RWPE1 (cell line): ENCODE measurements at places on chromosomes 4 and X.

GRCh38 chr4:13938299-13938698 lies 310.8 kb upstream of the BOD1L1 start:
- DNase-seq: no peak

GRCh38 chr4:111323916-111324315 lies 701.0 kb upstream of the PITX2 start:
- DNase-seq: no peak

- peak; percentile 44 for DNase-seq
These were observed 119.0 kb downstream of the NKX6-1 start for GRCh38 chr4:84379917-84380641.

- DNase-seq: no peak
These were observed 1.4 kb downstream of the DDX3X start for GRCh38 chrX:41335198-41335957.

DNA sequence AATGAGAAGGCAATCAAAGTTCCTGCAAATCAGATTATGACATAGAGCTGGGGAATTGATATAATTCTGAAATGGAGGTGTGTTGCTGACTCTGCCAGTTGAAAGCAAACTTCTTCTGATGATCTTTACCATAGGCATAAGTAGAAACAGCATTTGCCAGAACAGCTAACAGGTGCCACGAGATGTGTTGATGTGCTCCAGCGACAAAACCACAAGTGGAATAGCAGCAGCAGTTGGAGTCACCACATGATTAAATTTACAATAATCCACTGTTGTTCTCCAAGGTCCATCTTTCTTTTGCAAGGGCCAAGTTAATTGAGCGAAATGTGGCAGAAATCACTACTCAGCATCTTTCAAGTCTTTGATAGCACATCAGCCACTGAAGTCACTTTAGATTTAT lies 3.7 kb upstream of the OSTC start:
- no peak for DNase-seq

DNA sequence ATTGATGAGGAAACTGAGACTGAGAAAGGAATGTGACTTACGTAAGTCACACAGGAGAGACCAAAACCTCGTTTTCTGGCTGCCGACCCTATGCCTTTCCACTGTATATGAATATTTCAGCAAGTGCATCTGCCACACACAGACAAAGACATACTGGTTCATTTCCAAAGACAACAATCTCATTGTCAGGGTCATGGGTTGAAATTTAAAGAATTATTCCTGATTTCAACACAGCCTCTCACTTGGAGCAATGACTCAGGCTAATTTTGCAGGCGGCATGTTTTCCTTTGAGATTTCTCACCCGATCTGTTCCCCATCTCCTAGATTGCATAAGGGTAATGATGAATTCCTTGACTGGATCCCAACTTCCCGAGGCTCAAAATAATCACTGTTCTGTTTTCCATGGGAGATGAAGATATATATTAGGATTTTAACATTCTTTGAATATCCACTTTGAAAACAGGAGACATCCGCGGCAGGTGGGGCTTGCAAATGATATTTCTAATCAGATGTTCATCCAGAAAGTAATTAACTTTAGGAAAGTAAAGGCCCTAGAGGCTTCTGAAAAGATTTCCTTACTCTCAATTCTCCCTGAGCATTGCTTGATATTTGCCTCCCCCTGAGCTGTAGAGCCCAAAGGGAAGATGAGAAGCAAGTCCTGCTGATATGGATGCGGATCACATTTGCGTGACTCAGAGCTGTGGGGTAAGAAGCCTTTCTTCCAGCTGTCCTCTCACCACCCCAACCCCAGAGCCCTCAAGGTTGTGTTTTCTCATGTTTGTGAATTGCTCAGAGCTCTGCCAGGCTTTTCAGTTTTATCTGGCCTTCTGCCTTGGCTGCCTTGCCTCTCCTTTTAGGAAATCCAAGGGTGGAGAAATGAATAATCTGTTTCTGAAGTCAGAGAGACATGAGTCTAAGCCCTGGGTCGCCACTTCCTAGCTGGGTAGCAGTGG lies 361.1 kb upstream of the BOD1L1 start:
- DNase-seq: peak; percentile 43

GRCh38 chr4:162865102-162865501 lies 301.6 kb downstream of the NAF1 start:
- DNase-seq: no peak

DNA sequence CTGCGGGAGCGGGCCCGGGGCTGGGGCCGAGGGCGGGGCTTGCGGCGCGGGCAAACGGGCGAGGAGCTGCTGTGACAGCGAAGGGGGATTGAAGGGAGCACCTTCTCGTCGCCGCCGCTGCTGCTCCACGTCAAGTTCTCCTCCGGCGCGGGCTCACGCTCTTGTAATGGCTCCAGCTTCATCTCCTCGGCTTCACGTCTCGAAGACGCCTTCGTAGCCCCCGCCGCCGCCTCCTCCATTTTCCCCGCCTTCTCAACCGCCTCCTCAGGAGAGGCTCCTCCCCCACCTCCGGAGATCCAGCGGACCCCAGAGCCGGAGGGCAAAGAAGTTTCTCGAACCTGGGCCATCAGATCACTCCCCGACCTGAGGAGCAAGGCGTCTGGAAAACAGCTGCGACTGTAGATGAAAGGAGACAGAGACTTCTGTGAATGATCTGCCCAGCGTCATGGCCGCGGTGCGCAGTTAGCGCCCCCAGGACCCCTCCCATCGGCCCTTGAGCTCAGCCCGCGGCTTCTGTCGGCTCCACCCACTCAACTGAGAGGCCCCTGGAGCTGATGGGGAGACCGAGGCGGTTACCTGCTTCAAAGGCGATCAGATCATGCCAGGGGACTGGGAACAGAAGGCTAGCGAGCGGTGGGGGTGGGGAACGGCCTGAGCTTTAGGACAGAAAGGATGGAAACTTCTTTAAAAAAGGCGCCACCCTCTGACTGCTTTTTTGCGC lies 895 bp downstream of the USP51 start:
- peak; percentile 5 for DNase-seq

DNA sequence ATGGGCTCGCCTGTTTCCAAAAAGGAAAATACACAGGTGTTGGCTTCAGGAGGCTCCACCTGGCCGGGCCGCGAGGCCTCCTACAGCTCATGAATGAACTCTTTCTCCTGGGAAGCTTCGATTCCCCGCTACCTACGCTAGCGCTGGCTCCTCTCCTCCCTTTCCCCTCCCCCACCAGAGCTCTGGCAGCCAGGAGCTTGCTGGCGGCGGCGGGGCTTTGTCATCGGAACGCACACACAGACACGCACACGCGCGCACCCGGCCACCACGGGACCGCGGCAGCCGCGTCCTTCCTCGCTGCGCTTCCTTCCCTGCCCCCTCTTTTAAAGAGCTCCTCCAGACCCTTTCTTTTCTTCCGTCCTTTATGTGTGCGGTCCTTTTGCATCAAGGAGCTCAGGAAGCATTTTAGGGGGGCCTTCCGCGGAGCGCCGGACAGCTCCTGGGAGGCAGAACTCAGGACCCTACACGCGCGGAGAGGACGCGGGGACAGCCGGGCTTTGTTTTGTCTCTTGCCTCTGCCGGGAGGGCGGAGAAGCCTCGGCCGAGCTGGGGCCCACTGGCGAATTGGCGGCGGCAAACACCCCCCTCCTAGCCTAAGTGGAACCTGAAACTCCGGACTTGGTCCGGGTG lies 70.2 kb upstream of the BCOR start:
- DNase-seq: no peak

DNA sequence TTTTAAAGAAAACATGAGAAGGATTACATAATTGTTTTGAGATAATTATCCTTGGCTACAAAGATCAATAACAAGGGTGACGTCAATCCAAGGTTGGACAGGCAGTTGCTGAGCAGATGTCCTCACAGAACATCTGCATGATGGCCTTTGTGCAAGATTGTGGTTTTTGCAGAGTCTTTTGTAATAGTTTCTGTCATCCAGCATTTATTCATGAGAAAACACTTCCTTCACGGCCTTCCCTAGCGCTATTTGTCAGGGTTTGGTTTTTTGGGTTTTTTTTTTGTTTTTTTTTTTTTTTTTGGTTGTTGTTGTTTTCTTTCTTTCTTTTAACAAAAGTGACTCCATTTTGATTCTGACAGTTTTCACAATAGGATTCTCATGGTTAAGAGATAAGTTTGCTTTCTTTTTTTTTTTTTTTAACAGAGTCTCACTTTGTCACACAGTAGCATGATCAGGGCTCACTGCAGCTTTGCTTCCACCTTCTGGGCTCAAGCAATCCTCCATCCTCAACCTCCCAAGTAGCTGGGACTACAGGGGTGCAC lies 31.5 kb upstream of the ELF2 start:
- no peak for DNase-seq

- DNase-seq: no peak
These were observed 22.8 kb upstream of the MAML3 start for GRCh38 chr4:140176735-140177134.

DNA sequence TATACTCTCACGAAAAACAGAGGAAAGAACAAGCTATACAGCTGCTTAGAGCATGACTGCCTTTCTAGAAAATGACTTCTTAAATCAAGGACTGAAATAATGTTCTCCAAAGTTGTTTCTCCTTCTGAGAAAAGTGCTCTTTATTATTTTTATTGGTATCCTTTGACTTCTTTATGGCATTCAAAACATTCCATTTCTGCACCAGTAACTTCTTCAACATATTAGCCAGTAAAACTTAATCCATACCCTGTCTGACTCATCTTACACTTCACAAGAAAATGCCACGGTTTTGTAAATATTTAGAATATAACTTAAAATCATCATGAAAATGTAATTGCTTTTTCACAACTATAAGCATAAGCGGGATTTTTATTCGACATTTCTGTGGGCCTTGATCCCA lies 180.4 kb downstream of the NR3C2 start:
- DNase-seq: no peak

- no peak for DNase-seq
These were observed 390.9 kb downstream of the FAT4 start for GRCh38 chr4:125705681-125706080.

DNA sequence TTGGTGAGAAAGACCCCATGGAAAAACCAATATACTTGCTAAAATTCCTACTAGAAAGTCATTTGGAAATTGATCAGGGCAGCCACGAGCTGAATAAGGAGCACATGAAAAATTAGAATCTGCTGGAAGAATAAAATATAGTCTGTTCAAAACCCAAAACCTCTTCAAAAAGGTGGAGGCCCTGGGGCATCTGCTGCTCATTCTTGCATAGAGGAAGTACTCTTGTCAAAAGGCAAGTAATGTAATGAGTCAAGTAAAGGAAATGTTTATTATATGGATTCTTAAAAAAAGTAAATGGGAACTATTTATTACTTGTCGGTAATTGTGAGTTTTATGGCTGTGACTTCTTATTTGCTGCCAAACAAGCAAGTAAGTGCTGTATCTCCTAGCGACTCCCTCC lies 109.5 kb downstream of the GK start:
- DNase-seq: no peak

GRCh38 chr4:125801924-125802323 lies 487.2 kb downstream of the FAT4 start:
- DNase-seq: no peak

- DNase-seq: peak; percentile 2
These were observed 168.7 kb downstream of the STK32B start for GRCh38 chr4:5220028-5220427.

DNA sequence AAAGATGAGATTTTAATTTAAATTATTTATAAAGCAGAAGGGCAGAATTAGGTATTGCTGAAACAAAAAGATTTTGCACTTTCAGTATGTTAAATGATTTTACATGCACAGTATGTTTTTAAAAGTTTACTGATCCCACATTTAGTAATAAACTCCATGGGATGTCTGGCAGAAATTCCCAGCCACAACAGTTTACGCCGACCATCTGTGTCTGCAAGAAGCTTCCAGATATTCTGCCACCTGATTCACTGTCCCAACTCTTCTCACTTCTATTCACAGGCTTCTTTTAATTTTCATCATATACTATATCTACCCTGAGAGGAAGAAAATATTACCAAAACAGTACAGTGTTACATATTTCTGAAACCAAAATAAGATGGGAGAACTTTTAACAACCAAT lies 115.8 kb upstream of the IQCM start:
- DNase-seq: no peak

DNA sequence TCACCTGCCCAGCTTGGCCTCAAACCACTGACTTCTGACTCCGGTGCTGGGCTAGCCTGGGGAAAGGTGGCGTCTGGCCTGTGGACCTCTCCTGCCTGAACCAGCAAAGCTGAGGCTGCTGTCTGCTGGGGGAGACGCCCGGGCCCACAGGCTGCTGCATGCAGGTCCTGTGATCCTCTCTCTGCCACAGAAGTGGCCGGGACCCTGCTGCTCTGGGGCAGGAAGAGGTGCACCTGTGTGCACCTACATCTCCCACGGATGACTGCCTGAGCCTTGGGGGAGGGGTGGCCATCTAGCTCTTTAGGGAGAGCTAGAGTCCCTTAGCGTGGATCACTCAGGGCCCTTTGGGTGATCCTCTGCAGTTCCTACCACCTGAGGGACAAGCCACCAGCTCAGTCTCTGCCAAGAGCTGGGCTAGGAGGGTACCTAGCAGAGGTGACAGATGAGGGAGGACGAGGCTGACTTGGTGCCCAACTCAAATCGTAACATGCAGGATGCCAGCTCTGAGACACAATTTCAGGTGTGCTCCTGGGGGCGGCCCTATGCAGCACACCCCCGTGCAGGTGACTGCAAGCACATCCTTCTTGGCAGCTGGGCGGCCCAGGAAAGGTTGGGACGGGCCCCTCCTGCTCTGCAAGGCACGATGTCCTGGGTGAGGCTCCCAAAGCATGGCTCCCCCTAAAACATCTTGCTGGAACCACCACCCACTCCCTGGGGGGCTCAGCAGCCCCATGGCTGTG lies 22.5 kb downstream of the LETM1 start:
- DNase-seq: no peak

- DNase-seq: no peak
These were observed 186.0 kb downstream of the HHIP start for GRCh38 chr4:144831971-144832370.

- no peak for DNase-seq
These were observed 21.9 kb upstream of the FAM47C start for GRCh38 chrX:36986231-36986630.

DNA sequence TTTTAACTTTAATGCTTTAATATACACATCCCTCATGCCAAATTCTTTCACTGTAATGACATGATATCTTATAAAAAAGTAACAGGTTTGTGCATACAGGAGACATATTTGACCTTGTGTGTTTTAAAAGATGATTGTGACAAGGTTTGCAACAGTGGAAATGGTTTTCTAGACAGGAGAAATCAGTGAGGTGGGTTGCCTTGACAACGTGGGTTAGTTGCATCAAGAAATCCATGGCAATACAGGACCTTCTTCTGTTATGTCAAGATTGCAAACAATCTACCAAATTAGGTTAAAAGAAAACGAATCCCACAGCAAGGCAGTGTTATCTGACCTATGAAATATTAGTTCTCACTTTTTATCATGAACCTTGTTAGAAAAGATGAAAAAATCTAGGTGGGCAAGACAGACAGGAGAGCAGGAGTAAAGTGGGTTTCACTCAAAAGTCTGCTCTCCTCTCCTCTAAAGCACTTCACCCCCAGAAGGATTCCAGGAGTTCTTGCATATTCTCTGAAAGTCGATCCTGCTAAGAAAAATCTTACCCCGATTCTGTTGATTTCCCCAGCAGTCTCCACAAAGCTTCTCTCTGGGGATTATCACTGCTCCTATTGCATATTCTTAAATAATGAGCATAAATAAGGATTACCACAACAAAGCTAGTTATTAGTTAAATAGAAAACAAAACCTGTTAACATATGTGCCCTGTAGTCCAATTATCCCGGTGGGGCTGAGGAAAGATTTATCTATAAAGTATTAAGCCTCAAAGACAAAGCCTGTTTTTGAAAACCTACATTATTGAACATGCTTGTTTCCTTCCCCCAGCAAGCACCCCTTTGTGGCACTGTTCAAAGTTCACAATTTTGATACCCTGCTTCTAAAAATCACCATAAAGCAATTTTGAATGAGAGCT lies 71.0 kb downstream of the TMA16 start:
- DNase-seq: no peak

- peak; percentile 2 for DNase-seq
These were observed 62.9 kb downstream of the IQCM start for GRCh38 chr4:149752729-149753128.
